ENCODE measurements at places on chromosomes 6 and 20.

GRCh38 chr20:61325718-61326117 is 73.7 kb downstream of the CDH4 start:
- DNase-seq: no peak

GRCh38 chr6:32158052-32158451 is 4.1 kb downstream of the PPT2 start:
- no peak for DNase-seq

- DNase-seq: no peak
Observed at GRCh38 chr6:77487808-77488425, 24.6 kb upstream of the HTR1B start.

DNA sequence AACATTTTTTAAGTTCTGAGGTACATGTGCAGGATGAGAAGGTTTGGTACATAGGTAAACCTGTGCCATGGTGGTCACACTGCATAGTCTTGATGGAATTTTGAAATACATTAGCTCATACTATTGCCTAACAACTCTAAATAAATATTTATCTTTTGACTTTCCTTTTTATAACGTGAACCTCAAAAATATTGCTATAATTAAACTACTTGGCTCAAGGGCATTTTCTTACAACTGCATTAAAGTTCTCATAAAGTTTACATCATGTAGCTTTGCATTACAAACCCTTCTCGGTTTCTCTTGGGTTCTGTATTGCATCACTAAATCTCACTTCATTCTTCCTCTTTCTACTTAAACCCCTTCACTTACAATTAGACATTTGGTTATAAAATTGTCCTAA is 636.0 kb upstream of the PTCHD4 start:
- no peak for DNase-seq

DNA sequence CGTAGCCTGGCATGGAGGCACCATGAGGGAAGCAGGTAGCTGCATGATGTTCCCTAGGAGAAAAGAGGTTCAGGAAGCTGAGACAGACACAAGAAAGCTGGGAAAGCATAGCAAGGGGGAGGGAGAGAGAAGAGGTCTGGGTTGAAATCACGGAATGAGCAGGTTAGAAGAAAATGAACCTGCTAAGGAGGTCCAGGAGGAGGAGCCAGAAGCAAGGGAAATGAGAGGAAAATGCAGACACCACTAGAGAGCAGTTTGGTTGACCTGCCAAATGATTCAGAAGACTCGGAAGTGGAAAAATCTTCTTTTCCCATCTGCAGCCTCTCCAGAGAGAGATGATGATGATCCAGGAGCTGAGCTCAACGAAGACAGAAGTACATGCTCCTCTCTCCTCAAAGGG is 70.9 kb downstream of the VIP start:
- no peak for DNase-seq

DNA sequence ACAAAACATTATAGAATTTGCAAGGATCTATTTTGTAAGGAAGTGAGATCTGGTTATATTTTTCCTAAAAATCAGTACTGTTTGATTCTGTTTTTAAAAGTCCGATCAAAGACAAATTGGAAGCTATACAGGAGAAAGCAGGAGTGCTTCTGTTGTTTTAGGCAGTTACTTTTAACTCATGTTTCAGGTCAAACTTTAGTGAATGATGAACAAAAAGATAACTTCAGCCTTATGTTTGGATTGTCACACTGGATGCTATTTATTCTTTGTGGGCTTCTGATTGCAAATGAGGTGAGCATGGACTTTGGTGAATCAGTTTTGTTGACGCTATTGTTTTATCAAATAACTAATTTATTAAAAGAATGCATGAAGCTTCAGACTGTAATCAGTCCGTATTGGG is 228.7 kb upstream of the SLC35B3 start:
- no peak for DNase-seq

GRCh38 chr6:16706911-16707783 is 54.1 kb downstream of the ATXN1 start:
- DNase-seq: no peak

DNA sequence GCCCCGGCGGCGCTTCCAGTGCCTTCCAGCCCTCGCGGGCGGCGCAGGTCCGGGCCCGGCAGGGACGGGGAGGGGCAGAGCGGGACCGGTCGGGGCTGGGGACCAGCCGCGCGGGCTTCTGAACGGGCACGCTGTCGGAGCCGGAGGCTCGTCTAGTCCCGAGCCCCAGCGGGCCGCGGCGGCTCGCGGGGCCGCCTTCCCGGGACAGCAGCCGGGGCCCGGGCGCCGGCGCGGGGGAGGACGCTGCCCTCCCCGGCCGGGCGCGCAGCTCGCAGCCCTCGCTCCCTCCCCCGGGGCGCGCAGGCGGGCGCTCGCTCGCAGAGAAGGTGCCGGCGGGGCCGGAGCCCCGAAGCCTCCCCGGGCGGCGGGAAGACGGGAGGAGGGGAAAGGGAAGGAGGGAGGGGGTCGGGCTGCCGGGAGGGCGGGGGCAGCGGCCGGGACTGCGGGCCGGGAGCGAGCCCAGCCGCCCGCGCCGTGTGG is 696 bp upstream of the SIRPA start:
- DNase-seq: no peak

- no peak for DNase-seq
Observed at GRCh38 chr20:53070224-53070623, 98.1 kb downstream of the TSHZ2 start.

DNA sequence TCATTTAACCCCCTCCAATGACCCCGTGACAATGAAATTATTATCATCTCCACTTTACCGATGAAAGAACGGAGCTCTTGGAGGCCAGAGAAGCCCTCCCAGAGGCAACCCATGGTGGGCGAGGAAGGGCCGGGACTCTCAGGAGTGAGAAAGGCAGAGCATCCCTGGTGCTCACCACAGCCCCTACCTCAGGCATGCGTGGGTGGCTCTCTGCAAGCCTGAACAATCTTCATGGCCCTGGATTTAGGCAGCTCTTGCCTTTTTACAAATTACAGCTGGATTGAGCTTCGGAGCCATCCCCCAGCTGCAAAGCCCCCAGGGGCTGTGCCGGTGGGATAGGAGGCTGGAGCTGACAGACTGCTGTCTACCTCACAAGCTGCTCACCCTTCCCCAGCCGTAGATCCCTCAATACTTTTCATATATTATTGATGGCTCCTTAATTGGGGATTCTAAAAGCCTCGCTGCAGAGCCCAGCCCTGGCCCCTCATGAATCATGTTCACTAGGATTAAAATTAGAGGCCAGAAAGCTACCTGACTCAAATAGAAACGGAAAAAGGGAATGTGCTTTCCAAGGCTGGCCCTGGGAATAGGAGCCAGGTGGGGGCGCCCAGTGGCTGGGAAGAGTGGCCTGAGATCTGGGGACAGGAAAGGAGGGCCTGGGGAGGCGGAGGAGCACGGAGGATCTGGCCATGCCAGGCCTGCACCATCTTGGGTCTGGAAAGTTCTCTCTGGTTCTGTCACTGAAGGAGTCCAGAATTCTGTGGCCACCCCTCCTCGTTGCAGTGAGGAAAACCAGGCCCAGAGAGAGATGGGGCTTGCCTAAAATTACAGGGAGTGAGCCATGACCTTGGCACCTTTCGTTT is 29.1 kb downstream of the CPNE5 start:
- no peak for DNase-seq

DNA sequence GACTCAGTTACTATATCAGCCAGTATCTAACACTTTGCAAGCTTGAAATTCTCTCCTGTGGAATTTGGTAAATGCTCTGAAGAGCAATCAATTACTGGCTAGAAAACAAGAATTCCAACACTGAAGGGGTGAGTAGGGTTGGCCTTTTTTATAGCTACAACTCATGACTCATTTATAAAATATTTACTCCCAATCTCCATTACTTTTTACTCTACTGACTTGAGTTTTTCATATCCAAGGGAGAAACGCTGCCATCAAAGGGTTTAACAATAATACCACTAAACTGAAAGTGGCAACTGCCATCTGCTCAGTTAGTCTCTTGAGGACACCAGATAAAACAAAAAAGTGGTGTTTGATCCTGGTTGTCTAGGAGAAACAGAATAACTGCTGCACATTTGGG is 203.1 kb downstream of the UBE3D start:
- DNase-seq: no peak

DNA sequence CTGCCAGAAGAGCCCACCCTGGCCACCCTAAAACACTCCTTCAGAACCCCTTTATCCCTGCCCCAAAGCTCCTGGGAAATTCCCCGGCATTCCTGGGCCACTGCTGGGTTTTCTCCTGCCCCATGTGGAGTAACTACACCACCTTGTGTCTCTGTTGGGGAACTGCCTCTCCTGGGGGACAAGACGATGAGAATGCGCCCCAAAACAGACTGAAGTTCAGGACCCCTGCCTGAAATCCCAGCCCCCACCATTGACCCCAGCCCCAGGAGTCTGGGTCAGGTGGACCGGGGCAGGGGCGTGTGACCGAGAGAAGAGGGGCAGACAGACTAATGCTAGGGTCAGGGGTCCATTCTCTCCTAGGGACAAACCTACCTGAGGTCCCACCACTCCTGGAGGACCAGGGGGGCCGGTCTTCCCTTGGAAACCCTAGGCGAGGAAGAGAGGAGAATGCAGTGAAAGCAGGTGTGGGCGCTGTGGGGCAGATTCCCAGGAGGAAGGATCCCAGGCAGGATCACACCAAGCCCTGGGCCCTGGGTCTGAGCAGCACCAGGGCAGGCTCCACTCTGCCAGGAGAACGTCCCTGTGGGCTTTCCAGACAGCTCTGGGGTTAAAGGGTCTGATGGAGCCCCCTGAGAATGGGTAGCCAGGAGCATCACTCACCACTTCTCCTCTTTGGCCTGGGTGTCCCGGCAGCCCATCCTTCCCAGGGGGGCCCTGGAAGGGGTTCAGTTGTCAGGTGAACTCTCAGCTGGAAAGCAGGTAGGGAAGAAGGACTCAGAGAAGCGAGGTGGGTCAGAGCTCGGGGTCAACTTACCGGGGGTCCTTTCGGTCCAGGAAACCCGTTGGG is 19.4 kb downstream of the COL11A2 start:
- no peak for DNase-seq

- no peak for DNase-seq
Observed at GRCh38 chr6:18457065-18457737, 70.1 kb downstream of the RNF144B start.

DNA sequence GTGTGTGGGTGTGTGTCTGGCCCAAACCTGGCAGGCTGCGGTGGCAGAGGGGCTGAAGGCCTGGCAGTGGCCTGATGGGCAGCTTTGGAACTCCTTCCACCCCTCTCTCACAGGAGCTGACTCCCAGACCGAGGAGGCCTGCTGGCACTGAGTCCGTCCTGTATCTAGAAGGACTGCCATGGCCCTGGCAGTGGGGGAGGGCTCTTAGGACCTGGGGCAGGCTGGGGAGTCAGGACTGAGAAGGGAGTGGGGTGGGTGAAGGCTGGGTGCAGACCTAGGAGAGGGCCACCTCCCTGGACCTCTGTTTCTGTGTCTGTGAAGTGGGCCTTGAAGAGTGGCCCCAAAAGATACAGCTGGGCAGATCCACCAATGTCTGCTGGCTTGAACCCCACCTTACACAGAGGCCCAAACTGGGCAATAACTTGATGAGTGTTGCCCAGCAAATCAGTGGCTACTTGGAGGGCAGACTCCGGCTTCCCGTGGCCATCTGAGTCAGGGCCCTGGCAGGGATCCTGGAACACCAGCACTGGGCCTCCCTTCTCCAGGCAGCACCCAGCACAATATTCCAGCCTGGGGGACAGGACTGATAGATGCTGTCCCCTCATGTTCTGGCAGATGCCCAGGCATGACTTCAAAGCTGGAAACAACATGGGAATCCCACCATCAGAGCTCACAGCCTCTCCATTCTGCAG is 46.7 kb upstream of the BLCAP start:
- DNase-seq: no peak

DNA sequence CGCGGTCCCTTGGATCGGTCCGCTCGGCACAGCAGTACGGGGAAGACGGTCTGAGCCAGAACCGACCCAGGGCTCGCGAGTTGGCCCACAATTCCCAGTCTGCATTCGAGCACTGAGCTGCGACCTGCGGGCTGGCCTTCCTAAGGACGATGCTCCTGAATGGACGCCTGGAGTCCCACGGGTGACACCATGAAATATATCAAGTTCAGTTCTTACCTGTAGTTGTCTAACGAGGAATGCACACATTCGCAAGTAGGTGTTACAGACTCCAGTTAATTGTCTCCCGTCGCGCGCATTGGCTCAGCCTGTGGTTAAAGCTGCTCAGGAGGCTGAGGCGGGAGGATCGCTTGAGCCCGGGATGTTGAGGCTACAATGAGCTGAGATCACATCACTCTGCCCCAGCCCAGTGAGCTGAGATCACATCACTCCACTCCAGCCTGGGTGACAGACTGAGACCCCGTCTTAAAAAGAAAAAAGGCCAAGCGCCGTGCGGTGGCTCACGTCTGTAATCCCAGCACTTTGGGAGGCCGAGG is 802 bp downstream of the PEX7 start:
- no peak for DNase-seq

DNA sequence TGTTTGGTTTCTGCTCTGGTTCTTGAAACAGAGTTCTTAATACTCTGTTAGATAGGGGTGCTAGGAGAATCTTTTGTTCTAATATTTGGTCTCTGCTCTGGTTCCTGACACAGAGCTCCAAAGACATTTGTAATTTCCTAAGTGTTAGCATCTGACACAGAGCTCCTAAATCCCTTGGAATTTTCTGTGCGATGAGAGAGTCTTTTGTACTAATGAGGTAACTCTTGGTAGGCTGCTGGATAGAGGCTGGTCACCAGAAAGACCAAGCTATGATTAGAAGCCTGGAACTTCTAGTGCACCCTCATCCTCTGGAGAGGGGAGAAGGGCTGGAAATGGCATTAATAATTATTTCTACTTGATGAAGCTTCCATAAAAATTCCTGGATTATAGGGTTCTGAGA is 7.7 kb upstream of the CD109 start:
- DNase-seq: no peak

- no peak for DNase-seq
Observed at GRCh38 chr20:25247000-25247517, 826 bp upstream of the PYGB start.

DNA sequence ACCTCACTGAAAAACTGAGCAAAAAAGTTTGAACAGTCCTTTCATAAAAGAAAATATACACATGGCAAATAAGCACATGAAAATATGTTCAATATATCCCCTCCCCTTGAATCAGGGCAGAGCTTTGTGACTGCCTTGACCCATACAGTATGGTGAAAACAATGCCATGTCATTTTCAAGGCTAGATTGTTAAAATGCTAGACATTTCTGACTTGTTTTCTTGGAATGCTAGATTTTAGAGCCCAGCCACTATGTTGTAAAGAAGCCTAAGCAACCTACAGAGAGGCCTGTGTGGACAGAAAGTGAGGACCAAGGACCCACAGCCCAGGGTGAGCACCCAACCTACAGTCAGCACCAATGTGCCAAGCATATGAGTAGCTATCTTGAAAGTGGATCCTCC is 17.1 kb upstream of the ASF1A start:
- DNase-seq: no peak

- DNase-seq: no peak
Observed at GRCh38 chr20:58787211-58788005, 63.3 kb downstream of the GNAS-AS1 start.
